Left renal cortex interstitium (tissue), 4 donors: ENCODE measurements at places on chromosomes 16 and 17.

DNA sequence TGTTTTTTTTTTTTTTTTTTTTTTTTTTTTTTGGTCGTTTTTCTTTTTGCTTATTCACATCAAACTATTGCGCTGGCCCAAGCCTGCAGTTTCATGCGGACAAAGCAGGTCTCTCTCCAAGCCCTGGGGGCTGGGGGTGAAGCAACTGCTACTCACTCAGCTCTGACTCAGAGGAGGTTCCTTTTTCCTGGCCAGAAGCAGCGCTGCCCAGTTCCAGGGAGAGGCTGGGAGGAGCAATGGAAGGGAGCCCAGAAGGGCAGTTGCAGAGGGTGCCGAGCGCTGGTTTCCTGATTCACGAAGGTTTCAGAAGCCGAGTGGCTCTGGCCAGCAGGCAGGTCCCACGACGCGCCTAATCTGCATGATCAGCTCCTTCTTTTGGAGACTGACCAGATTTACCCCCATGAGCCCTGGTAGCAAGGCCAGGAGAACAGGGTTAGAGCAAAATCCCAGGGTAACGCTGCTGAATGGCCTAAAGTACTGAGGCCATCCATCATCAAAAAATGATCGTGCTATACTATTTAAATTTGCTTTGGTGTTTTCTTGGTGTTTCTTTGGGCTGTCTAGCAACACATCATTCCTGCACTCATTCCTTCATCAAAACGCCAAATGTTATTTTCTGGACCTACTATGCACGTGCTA lies 144.7 kb upstream of the SOX9 start:
- DNase-seq = no peak

GRCh38 chr16:28592511-28592910 lies 4.3 kb downstream of the SULT1A2 start:
- no peak for DNase-seq

- no peak for DNase-seq
These were observed 48.4 kb downstream of the COX4I1 start for GRCh38 chr16:85847681-85848601.

GRCh38 chr16:3641801-3642396 lies 12.6 kb upstream of the DNASE1 start:
- DNase-seq = no peak

GRCh38 chr17:10756619-10757018 lies 26.8 kb upstream of the TMEM220 start:
- no peak for DNase-seq

DNA sequence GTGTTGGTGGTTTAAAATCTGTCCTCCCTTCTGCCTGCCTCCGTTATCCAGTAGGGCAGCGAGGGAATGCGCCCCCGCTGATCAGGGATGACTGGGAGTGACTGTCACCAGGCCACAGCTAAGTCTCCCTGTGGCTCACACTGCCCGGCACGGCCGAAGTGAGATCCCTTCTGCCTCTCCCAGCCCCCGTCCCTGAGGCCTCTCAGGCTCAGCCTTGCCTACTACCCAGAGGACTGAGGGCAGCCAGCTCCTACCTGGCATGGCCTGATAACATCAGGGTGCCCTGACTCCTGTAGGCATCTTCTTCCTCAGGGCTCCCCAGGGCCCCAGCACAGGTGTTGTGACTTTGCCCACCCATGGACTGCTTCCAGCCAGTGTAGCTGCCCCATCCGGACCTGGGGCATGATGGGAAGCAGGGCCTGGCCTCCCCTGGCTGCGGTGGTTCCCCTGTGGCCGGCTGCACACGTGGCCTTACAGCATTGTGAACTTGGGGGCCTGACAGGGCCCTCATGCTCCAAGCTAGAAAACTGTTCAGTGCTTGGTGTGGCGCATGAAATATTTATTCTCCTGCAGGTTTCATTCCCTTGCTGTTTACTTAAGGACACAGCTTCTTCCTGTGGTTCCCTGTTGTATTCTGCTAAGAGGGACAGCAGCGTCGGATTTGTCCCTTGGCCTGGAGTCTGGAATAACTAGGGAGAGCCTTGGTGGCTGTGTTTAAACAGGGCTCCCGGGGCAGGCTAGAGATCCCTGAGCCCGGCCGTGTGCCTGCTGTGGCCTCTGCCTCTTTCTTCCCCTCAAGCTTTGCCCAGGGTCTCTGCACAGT lies 30.0 kb downstream of the GINS2 start:
- DNase-seq = no peak

DNA sequence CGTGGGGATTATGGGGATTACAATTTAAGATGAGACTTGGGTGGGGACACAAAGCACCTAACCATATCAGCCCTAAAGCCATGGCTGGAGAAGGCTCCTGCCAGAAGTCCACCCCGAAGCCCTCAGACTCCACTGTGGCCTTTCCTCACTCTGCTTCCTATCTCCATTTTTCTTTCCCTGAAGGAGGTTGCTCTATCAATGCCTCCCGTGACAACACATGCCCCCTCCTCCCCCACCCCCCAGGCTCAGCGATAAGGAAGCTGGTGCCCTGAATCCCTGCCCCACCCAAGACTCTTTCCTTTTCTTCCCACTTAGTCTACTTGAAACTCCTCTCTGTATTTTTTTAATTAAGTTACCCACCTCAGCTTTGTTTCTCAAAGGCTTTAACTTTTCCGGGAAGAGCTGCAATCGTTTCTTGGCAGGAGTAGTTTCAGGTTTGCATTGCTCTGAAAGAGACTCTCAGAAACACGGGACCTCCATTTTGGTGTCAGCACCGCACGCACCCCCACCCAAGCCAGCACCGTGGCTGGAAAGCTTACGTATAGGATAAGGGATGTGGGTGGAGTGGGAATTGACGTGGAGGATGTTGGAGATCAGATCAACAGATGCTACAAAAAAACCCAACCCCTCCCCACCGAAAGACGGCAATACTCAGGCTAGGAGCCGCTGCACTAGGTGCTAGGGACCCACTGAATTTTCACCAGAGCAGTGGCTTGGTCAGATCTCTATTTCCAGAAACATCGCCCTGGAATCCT lies 15.2 kb upstream of the CA4 start:
- DNase-seq = no peak

- no peak for DNase-seq
These were observed 21.5 kb upstream of the EEF2K start for GRCh38 chr16:22184615-22184968.

DNA sequence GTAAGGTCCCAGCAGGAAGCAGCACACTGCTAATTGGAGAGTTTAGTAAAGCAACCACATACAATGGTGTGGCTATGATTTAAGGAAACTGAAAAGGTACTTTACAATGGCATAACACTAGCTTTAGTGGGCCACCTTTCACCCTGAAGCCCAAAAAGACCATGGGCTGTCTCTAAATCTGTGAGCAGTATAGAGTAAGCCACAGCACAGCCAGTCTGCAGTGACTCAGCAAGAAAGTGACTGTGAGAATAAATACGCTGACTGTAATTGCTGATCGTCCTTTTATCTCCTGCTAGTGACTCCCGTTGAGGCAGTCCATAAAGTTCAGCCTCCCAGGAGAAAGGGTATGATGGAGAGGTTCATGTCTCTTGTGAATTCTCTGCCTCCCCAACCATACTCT lies 679.8 kb upstream of the KIF2B start:
- no peak for DNase-seq

DNA sequence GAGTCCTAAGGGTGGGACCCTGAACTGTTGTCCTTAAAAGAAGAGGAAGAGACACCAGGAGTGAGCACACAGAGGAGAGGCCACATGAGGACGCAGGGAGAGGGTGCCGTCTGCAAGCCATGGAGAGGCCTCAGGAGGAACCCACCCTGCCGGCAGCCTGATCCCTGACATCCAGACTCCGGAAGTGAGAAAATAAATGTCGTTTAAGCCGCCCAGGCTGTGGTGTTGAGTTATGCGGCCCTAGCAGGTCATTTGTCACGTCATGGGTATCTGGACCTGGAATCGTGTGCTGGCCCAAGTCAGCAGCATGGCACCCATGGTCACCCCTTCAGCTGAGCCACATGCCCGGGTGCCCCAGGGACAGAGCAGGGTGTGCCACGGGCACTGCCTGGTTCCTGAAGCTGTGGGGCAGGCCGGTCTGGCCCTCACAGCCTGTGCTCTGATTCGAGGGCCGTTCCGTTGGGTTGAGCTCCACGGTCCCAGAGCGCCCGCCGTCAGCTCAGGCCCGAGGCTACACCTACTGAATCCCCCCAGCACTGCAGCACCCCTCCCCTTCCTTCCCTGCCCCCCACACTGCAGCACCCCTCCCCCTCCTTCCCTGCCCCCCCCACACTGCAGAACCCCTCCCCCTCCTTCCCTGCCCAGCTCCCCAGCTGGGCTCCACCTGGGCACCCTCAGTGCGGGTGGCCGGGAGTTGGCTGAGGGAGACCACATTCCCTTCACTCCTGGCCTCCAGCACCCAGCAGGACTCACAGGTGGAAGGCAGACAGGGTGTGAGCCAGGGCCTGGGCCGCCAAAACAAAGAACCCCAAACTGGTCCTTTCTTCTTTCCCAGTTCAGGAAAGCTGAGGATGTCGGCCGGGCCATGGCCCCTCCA lies 2.7 kb upstream of the CCDC57 start:
- DNase-seq = no peak

DNA sequence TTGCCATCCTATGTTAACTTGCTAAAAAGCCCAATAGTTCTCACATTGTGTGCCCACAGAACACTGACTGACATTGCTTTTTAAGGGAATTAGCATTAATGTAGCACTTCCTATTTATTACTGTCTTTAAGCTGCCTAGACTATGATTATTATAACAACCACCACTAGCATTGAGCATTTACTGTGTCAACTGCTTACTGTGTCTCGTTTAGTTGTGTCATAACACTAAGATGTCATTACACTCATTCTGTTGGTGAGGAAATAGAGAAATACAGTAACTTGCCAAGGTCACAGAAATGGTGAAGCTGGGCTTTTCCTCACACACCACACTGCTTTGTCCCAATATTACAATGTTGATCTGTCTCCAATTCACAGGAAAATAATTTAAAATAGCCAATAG lies 30.2 kb downstream of the TRIM25 start:
- DNase-seq = no peak
